Effector CD4-positive, alpha-beta T cell (primary cell): ENCODE measurements at places on chromosomes 2 and 18.

- no peak for DNase-seq
Measured at GRCh38 chr2:233598952-233599351, 18.5 kb upstream of the UGT1A8 start.

GRCh38 chr2:1282552-1282951 is 130.7 kb upstream of the TPO start:
- DNase-seq, result no peak

GRCh38 chr2:210203147-210203546 is 22.1 kb downstream of the ACADL start:
- no peak for DNase-seq

DNA sequence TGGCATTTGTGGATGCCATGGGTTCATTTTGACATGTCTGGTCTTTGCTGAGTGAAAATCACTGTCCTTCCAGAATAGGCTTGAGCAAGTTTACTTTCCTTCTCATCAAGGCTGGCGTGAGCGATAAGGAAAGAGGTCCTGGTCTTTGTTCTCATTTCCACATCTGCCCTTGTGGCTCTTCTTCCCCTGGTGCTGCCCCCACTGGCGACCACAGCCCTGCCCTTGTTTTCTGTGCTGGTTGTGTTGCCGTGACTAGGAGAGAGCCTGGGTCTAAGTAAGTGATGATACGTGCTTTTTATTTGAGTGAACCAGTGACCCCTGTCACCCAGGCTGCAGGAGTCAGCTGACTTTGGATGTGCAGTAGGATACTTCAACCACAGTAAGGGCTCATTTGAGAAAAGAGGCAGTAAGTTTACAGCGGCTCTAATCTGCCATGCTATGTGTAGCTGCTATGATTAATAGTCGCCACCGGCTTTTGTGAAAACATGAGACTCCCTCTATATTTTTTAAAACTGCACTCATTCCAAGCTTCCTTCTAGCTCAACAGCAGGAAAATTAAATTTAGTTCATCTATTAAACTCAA is 441.7 kb downstream of the RNF144A start:
- DNase-seq, result no peak

- no peak for DNase-seq
Measured at GRCh38 chr2:39920307-39920801, 141.3 kb upstream of the THUMPD2 start.

DNA sequence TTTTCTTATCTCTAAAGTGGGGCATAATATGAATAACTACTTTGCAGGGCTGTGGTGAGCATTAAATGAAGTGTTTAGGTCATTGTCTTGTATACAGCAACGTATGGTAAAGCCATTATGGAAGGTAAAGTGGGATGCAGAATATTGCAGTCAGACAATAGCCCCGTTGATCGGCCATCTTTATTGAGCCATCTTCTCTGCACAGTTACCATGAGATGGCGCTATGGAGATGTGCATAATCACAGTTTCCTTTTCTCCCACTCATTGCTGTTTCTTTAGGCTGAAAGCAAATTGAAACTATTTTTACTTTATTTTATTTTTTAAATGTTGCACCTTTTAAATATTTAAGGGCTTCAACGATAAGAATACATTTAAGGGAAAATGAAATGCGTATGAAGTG is 108.9 kb downstream of the THSD7B start:
- no peak for DNase-seq

DNA sequence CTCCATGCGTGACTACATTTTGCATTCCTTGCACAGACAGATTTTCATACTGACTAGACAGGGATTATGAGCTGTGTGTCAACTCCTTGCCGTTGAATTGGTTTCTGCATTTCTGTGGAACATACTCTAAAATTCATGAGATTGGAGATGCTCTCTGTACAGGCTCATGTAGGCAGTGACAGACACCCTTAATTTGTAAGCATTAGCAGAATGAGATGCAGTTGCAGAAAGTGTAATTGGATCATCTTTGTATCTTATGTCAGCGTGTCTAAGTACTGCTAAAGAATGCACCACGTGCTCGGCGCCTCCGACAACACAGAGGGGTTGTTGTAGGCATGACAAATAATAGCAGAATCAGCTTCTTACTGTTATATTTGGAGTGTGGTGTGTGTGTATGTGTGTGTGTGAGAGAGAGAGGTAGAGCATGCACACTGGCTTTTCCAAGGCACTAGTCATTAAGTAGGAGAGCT is 212.4 kb downstream of the CMPK2 start:
- no peak for DNase-seq

DNA sequence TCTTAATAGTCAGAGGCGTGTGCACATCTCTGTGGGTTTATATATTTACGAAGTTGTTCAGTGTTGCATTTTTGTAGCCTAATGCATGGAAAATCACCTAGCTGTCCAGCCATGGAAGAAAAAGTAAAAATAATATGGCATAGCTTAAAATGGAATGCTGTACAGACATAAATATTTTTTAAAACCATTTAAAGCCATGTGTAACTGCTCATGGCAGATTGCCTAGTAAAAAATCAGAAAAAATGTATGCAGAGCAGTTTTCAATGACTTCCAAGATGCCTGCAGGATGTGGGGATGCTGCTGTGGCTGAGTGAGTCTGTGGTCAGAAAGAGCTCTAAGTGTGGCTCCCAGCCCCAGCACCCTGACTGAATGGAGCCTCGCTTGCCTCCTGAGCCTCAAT is 64.8 kb upstream of the ALKAL2 start:
- DNase-seq, result no peak

DNA sequence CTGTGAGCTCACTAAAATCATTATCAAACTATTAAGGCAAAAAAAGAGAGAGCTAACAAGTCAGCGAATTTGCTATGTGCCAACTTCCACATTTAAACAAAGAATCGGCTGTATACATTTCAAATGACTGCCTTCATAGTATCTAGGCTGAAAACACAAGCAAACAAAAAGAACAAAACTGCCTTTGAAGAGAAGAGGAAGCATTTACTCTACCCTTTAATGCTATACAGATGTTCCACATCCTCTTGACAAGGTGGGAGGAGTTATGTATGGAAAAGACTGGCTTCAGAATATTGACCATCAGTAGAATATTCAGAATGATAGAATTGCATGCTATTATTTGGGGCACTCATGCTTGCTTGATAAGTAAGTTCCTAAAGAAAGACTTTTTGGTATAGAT is 741.7 kb downstream of the PLCL1 start:
- DNase-seq, result no peak

GRCh38 chr18:39313992-39314391 is 1748.4 kb upstream of the CELF4 start:
- no peak for DNase-seq

- no peak for DNase-seq
Measured at GRCh38 chr2:208970070-208970469, 453.8 kb upstream of the MAP2 start.

- DNase-seq, result no peak
Measured at GRCh38 chr2:8893978-8894820, 56.8 kb upstream of the KIDINS220 start.

- no peak for DNase-seq
Measured at GRCh38 chr2:219056896-219057708, 3.6 kb downstream of the IHH start.

- no peak for DNase-seq
Measured at GRCh38 chr18:37508207-37508606, 57.4 kb downstream of the CELF4 start.

DNA sequence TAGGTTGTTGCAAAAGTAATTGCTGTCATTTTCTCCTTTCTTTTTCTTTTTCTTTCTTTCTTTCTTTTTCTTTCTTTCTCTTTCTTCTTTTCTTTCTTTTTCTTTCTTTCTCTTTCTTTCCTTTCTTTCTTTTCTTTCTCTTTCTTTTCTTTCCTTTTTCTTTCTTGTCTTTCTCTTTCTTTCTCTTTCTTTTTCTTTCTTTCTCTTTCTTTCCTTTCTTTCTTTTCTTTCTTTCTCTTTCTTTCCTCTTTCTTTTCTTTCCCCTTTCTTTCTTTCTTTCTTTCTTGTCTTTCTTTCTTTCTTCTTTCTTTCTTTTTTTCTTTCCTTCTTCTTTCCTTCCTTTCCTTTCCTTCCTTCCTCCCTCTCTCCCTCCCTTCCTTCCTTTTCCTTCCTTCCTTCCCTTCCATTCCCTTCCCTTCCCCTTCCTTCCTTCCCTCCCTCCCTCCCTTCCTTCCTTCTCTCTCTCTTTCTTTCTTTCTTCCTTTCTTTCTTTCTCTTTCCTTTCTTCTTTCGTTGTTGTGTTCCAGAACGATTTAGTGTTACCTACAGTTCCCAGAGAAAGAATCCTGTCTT is 178.9 kb downstream of the RPIA start:
- DNase-seq, result no peak

GRCh38 chr18:39274535-39274934 is 1708.9 kb upstream of the CELF4 start:
- no peak for DNase-seq

GRCh38 chr2:203346612-203347011 is 18.4 kb downstream of the ABI2 start:
- DNase-seq, result no peak

DNA sequence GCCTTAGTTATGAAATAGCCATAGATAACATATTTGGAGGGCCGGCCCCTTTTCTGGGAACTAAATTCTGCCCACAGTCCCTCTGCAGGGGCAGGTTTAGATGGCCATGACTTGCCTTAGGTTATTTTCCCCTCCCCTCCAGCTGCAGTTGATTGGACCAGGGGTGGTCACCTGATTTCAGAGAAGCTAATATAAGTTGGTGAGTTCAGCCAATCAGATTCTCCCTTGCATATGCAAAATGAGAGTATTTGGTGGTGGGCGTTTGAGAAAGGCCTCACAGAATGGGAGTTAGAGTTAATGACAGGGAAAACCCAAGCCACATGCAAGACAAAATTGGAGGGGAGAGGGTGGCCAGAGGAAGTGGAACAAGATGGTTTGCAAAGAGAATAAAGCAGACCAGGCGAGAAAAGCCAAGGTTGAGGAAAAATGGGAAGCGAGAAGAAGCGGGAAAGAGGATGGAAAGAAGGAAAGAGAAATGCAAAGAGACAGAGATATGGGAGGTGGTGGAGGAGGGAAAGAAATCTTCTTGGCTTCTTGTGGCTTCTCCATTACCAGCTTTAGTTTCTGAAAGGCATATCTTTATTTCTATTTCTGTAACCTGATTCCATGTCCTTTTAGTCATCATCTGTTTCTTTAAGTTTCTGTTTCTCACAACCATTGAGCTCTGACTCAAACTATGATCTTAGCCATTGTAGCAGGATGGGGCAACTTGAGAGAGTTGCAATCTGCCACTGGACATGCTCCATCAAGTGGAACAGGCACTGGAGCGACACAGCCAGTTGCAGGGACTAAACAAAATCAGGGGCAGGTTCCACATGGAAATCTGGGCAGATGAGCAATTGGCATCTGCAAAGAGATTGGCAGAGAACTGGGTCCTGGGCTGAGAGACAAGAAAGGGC is 108.1 kb upstream of the SIX3 start:
- no peak for DNase-seq

GRCh38 chr2:171297956-171298355 is 135.8 kb downstream of the METTL8 start:
- no peak for DNase-seq

- DNase-seq, result no peak
Measured at GRCh38 chr2:66443979-66444861, 9.3 kb downstream of the MEIS1 start.

- no peak for DNase-seq
Measured at GRCh38 chr18:32804134-32804888, 31.5 kb upstream of the KLHL14 start.

- no peak for DNase-seq
Measured at GRCh38 chr2:30218814-30219213, 12.5 kb upstream of the LBH start.

- no peak for DNase-seq
Measured at GRCh38 chr18:47260120-47260923, 8.9 kb upstream of the SKOR2 start.

DNA sequence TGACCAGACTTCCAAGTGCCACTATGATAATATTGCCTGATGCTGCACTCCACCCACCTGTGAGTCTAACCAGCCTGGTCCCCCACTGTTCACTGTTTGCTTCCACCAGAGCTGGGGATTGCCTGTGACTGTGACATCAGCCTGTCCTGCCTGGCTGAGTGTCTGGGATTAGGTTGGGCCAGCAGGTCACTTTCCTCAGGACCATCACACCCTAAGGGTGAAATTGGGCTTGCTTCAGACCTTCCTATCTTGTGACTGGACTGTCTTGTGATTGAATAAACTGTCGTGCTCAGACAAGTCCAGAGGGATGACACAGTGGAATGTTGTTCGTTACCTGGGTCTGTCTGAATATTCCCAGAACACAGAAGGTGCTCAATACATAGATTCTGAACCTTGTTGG is 87.4 kb upstream of the HK2 start:
- no peak for DNase-seq

DNA sequence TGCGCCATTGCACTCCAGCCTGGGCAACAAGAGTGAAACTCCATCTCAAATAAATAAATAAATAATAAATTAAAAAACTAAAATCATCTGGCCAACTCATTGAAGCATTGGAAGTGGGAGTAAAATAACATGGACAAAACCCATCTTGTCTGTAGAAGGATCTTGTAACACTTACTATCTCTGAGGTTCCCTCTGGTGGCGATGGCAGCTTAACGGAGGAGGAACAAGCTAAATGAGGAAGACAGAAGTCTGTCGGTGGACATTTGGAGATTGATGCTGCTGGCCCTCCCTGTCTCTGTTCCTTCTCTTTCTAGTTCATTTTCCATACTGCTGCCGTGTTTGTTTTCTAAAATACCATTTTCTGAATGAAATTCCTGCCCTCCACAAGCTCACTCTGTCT is 43.4 kb downstream of the ZCCHC2 start:
- DNase-seq, result no peak

DNA sequence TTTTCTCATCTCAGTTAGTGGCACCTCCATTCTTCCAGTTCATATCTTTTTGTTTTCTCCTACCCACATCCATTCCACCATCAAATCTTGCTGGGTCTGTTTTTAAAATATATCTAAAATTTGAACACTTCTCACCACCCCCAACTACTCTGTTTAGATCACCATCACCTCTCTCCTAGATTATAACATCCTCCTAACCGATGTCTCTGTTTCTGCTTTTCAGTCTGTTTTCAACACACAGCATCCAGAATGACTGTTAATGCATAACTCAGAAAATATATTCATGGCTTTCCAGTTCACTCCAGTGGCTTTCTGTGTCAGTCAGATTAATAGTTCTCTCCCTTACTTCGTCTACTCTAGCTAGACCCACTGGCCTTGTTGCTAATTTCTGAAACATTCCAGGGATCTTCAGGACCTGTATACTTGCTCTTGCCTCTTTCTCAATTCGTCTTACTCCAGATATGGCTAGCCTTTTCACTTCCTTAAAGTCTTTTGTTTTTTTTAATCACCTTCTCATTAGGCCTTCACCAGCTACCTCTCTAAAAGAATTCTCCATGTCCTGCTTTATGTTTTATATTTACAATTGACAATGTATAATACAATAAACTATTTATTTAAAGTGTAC is 105.3 kb downstream of the COMMD1 start:
- DNase-seq, result no peak

DNA sequence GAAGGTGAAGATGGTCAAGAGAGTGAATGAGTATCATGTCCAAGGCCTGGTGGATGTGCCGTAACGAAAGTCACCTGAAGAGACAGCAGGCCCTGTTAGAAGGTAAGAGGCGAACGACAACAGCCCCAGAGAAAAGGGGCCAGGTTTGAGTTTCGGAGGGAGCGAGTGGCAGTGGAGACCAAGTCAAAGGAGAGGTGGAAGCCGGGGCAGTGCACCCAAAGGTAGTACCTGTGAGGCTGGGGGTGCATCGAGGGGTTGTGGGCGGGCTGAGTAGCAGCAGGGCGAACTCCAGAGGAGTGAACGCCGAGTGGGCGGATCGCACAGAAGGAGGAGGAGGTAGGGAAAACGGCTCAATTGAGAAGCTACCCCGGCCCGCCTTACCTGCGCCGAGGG is 358 bp downstream of the USP37 start:
- DNase-seq, result peak; percentile 74
